Activated CD4-positive, alpha-beta T cell treated with anti-CD3 and anti-CD28 coated beads for 1 hour (primary cell): ENCODE measurements at places on chromosomes 3 and 15.

- DNase-seq = no peak
These were observed 59.2 kb downstream of the LYZL4 start for GRCh38 chr3:42351207-42351606.

DNA sequence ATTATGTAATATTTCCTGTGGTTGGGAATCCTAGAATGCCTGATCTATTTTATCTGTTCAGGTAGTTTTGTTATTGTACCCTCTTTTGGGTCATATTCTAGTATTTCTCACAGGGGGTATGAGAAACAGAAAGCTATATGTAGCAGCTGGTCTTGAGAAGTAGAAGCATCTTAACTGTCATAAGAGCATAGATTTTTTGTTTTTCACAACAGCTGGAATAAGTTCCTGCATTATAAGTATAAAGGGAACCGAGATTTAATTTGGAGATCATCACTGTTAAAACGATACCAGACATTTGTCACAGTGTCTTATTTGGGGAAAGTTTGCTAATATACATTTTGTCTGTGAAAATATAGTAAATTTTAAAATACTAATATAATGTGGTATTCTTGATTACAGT lies 4.8 kb downstream of the RAP2B start:
- DNase-seq = no peak

DNA sequence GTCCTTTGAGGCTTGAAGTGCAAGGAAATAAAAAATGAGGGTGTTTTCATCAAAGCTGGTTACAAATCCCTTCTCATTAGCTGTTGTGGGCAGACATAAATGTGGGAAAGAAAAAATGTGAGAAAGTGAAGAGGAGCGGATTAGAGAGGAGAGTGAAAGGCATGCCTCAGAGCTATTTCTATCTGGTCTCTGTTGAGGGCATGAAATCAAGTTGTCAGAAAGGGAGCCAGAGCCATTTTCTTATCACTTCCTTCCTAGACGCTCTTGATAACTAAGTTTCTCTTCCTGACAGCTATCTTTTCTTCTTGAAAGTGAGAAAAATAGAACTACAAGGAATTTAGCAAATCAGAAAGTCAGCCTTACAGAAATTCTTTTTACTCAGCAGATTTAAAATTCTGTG lies 20.8 kb upstream of the CAPN3 start:
- DNase-seq = no peak

- DNase-seq = no peak
These were observed 103.6 kb downstream of the OTOL1 start for GRCh38 chr3:161600173-161600572.

DNA sequence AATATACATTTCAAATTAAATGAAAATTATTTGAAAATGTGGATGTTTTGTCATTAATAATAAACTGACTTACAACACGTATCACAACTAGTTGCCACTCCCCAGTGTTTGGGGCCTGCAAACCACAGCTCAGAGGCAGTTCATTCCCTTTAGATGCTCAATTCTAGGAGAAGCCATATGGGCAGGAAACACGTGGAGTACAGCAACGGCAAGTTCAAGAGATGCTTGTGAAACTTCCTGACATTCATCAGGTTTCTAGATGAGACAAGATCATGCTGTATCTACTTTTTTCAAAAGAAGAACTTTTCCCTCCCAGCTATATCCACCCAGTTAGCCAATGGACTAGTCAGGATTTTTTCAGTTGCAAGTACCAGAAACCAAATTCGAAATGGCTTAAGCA lies 17.6 kb upstream of the PLA2G4D start:
- no peak for DNase-seq

DNA sequence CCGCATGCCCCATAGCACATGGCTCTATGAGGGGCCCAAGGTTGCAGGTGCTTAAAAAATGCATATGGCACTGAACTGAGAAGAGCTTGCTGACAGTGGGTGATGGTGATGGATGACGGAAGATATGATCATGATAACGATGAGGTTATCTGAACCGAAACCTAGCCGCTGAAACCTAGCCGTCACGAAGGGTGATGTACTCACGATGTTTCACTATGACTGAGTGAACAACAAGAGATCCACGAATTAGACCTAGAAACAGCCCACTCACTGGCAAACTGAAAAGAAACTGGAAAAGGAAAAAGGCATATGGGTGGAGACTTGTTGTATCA lies 57.6 kb upstream of the BCL6 start:
- no peak for DNase-seq

- no peak for DNase-seq
These were observed 87.7 kb downstream of the ETFA start for GRCh38 chr15:76223521-76223920.

DNA sequence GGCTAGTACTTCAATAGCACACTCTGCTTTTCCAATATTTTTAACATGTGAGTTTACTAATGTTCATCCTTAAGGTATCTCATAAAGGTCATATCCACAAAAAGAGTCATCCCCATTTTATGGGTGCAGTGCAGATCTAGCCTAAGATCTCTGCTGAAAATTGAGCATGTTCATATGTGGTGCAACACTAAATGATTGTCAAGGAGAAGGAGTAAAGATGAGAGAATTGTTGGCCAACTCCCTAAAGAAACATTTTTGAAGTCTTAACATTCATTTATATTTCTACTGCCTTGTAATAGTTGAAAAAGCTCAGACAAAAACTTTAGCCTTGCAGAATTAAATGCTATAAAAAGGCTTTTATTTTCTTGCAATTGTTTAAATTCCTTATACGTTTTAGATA lies 1159.6 kb downstream of the TBL1XR1 start:
- DNase-seq = no peak

- no peak for DNase-seq
These were observed 86.5 kb downstream of the FRMD4B start for GRCh38 chr3:69299344-69299743.

DNA sequence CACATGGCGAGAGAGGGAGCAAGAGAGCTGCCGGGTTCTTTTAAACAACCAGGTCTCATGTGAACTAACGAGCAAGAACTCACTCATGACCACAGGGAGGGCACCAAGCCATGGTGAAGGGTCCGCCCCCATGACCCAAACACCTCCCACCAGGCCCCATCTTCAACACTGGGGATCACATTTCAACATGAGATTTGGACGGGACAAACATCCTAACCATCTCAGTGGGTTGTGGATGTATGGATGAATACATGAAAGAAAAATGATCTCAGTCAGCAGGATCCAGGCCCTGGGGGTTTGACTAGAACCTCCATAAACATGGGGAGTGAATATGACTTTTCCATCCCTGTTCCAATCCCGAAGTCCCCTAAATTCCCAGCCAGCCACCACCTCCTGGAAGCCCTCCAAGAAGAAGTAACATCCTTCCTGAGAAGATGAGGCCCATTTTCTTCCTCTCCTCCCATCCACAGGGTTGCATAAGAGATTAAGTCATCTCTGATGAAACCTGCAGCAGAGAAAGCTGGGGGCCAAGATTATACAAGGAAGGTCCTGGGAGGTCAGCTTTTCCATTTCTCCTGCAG lies 9.5 kb downstream of the CAV3 start:
- DNase-seq = no peak

DNA sequence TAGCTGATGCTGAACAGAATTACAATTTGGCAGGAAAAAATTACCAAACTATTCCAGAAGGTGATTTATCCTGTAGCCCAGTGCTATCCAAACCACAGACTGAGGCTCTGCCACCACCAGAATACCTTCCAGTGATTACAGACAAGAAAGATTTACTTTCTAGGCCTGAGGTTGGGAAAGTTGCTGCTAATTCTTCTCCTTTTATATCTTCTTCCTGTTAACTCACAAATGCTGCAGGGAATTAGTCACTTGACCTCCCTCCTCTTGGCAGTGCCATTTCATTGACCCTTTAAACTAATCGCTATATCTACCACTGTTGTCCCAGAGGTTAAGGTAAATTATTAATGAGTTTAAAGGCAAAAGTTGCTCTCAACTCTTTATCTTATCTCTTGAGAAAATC lies 118.4 kb downstream of the CTNNB1 start:
- DNase-seq = no peak

DNA sequence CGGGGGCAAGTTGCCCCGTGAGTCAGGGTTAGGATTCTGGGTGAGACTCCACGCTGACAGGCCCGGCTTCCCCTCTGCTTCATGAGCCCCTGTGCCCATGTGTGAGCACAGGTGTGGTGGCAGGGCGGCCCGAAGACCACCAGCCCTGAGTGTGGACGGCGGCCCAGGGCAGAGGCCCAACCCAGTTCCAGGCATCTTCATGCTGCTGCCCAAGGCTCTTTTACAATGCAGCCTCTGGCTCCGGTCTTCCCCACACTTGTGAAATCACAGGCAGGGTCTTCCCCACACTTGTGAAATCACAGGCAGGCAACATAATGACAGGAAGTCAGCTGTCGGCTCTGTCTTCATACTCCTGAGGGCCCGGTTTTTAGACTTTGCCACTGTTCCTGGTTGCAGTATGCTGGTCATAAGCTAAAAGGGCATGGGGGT lies 78.8 kb downstream of the AAGAB start:
- DNase-seq = no peak

GRCh38 chr3:149619136-149619535 lies 38.7 kb downstream of the WWTR1 start:
- no peak for DNase-seq

DNA sequence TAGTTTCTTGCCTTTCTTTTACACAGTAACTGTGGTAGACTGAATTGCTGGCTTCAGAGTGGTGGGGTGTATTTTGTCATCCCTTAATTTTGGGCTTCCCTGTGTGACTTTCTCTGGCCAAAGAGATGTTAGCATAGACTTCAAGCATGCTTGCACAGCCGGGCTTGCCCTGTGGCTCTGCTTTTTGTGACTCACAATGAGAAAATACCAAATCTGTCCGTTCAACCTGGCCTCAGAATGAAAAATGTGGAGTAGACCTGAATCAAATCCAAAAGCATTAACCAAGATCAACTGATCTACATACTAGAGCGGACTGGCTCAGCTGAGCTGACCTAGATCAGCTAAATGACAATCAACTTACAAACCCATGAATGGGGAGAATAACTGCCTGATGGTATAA lies 51.4 kb downstream of the PLAAT1 start:
- DNase-seq = no peak

DNA sequence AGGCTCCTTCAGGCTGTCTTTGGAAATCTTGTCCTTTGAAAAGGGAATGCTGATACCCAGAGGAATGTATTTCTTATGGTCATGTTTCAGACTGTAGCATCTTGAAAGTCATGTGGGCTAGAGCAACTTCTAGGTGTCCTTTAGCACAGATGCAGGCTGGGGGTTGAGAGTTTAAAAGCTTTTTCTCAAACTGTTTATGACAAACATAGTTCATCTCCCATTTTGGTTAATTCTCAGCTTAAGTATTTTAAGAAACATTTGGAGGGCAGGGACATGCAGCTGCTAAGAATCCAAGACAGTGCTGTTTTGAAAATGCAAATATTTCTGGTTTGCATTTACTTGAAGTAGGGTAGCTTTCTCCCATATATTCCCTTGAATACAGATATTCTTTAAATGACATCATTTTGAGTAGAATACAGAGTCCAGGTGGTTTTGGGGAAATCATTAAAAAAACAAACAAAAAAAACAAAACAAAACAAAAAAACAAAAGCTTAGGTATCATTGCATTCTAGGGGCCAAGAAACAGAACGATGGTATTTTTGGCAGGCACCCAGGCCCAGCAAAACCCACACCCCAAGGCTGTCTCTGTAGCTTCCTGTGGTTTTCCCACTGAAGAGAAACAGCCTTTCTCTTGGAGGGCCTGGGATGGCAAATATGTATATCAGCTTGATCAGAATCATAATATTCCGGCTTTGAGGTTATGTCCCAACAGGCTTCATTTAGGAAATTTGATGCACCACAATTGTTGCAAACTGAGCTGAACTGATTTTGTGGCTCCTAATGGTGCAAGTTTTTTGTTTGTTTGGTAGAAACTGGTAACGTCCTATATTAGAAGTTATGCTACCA lies 120.0 kb downstream of the ATG7 start:
- DNase-seq = no peak

GRCh38 chr15:57012556-57012955 lies 94.1 kb downstream of the TCF12 start:
- no peak for DNase-seq

DNA sequence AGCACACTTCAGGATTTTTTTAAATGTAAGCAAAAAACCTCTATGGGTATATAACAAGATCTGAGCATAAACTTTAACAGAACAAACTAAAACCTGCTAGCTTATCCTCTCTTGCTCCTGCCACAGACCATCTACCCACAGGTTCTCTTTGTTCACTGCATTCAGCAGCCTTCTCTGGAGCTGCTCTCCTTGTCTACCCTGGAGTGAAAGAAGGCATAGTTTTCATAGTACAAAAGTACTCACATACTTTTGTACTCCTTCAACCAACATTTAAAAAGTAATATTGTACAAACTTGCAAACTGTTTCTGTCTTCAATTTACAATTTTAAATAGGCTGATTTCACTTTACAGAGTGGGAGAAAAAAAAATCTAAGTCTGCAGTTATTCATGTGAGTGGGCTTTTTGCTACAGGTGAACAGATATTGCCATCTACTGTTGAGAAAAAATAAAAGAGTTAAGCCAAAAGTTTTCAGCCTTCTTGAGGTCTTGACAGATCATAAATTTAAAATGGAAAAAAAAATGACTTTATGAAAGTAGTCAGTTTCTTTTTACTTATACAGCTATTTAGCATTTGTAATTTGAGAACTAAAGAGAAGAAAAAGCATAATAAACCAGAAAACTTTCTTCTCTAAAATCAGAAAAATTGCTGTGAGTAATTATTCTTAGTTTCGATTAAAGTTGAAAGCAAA lies 20.4 kb downstream of the TERC start:
- no peak for DNase-seq
